ENCODE measurements at places on chromosomes 13 and 19. TPM values are rescaled to one million over a fixed set of nuclear protein-coding genes. Genes with fewer than 3 reads are reported as not detected.

- H3K27me3 ChIP-seq = no peaks in the 10 kb centered on the region
- no peaks in the 10 kb centered on the region for H3K36me3 ChIP-seq
- H3K4me1 ChIP-seq = no peaks in the 10 kb centered on the region
- H3K27ac ChIP-seq = no peak overlapping the region
- DNase-seq = no peak
Observed at GRCh38 chr13:67281466-67281865, 51.3 kb upstream of the PCDH9 start.

- no peaks in the 10 kb centered on the region for H3K27me3 ChIP-seq
- H3K36me3 ChIP-seq = no peaks in the 10 kb centered on the region
- H3K4me1 ChIP-seq = no peaks in the 10 kb centered on the region
- H3K4me3 ChIP-seq = no peak overlapping the region
- no peak overlapping the region for H3K27ac ChIP-seq
Observed at GRCh38 chr13:100365680-100366079, 222.9 kb downstream of the GGACT start.

DNA sequence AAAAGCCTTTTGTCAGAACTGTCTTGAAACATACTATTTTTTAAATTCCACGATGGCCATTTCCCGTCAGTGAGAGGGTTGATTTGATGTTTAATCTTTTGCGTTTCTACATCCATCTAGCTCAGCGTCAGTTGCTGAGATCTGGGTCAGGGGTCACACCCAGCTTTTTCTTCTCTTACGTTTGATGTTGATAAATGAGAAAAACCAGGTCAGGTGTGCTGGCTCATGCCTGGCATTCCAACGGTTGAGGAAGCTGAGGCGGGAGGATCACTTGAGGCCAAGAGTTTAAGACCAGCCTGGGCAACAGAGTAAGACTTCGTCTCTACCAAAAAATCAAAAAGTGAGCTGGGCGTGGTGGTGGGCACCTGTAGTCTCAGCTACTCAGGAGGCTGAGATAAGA, 168.9 kb downstream of the PTPRS start:
- H3K4me1 ChIP-seq = no peaks in the 10 kb centered on the region
- no peak overlapping the region for H3K4me3 ChIP-seq
- no peaks in the 10 kb centered on the region for H3K27me3 ChIP-seq

GRCh38 chr19:14119644-14120496, 2.3 kb upstream of the PRKACA start:
- peaks cover 32% of the 10 kb centered on the region for H3K4me1 ChIP-seq
- no peak overlapping the region for H3K27ac ChIP-seq
- no peaks in the 10 kb centered on the region for H3K36me3 ChIP-seq
- no peaks in the 10 kb centered on the region for H3K27me3 ChIP-seq
- no peak for DNase-seq

DNA sequence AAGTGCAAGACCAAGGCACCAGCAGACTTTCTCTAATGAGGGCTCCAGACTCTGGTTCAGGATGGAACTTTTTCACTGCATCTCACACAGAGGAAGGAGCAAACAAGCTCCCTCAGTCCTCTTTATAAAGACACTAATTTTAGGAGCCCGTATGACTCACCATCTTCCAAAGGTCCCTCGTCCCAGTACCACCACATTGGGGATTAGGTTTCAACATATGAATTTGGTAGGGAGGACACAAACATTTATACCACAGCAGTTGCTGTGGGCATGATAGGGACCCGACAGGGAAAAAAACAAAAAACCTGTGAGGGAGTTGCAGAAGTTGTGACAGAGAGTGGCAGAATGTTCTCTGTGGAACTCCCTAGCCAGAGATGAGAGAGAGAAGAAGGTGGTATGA, 6.5 kb upstream of the CNMD start:
- no peak overlapping the region for H3K27ac ChIP-seq
- no peak overlapping the region for H3K4me3 ChIP-seq
- H3K4me1 ChIP-seq = no peaks in the 10 kb centered on the region
- H3K36me3 ChIP-seq = no peaks in the 10 kb centered on the region

DNA sequence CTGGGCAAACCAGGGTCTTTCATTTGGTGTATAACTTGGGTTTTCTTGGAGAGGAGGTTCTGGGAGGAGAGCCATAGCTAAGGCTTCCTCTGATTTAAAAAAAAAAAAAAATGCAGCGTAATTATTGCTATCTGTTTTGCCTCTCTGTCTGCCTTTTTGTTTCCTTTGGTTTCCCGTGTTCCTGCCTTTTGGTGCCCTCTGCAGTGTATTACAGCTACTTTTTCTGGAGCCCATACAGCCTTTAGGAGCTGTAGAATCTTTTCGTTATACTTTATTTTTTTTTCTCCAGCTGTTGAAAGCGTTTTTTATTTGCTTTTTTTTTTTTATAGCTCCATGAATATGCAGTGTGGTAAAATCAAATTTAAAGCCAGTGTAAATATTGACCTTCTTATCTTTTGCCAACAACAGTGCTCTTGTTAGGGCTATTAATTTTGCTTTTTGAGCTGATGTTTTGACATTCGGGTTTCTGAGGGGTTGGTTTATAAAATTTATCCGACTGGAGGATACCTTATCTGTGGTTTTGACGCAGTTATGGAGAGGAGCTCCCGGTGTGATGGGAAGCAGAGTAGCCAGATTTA, 38.1 kb downstream of the ZNF493 start:
- H3K4me3 ChIP-seq = no peak overlapping the region
- no peaks in the 10 kb centered on the region for H3K36me3 ChIP-seq

DNA sequence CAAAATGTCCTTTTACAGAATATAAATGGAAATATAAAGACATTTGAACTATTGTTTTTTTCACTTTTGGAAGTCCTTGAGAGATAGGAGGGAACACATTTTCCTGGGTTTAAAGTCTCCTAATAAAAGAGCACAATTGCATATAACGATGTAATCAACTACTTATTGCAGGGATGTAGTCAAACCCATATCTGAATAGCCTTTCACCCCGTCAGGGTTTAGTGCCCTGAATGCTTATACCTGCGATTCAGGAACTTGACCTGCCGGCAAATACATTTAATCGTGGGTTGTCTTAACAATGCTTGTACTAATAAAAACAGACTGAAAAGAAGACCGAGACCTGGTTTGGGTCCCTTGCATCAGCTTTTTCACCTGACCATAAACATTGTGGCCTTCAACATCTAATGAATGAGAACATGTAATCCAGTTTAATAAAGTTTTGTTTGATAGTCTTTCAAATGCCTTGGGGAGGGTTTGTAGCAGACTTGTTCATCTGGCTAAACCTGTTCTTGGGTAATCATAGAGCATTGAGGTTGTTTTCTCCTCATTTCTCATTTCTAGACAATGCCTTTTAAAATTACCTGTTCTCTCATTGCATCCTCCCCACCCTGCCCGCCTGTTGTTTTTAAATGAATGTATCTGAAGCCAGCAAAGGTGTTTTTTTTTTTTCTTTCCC, 7.0 kb downstream of the KLF5 start:
- H3K36me3 ChIP-seq = no peaks in the 10 kb centered on the region
- DNase-seq = no peak
- peaks cover 4% of the 10 kb centered on the region for H3K27me3 ChIP-seq

- H3K36me3 ChIP-seq = no peaks in the 10 kb centered on the region
- H3K27me3 ChIP-seq = no peaks in the 10 kb centered on the region
- DNase-seq = no peak
- no peaks in the 10 kb centered on the region for H3K4me1 ChIP-seq
- no peak overlapping the region for H3K4me3 ChIP-seq
- no peak overlapping the region for H3K27ac ChIP-seq
Observed at GRCh38 chr13:72637561-72637960, 89.9 kb downstream of the MZT1 start.

KCTD4 gene
- not detected for total RNA-seq

OR7A5 gene
- not detected for total RNA-seq

SULT2A1 gene
- total RNA-seq = not detected

LILRA1 gene
- total RNA-seq = not detected

SYCN gene
- not detected for total RNA-seq

All from B cell (primary cell).